ENCODE measurements at places on chromosomes 1 and 21.

DNA sequence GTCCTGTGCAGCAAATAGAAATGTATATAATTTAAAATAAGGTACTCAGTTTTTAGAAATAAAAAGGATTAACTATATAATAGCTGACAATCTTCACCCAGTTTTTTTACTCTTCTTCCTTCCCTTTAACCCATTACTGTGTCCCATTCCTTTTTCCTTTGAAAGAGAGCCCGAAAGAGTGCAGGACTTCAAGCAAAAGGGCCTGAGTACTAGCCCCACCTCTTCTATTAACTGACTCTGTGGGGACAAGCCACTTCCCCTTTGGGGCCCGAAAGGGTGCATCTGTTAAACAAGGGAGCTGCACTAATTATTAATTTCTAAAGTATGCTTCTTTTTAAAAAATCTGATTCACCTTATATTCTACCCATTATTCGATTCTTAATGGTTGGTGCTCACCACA is 3.3 kb downstream of the USP24 start:
- DNase-seq: no peak

- no peak for DNase-seq
Measured at GRCh38 chr1:90902672-90903071, 119.2 kb downstream of the ZNF644 start.

DNA sequence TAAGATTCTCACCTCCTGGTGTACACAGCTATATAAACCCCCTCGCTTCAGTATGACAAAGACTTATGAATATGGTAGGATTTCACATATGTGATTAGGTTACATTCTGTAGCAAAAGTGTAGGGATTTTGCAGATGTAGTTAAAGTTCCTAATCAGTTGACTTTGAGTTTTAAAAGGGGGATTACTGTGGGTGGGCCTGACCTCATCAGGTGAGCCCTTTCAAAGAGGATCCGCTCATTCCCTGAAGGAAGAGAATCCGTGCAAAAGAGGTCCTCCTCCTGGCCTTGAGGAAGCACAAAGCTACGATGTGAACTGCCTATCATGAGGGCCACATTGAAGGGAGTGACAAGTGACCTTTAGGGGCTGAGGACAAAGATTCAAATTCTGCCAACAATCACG is 30.6 kb upstream of the KAZN start:
- DNase-seq: no peak

- DNase-seq: no peak
Measured at GRCh38 chr1:36134031-36134430, 9.0 kb upstream of the COL8A2 start.

GRCh38 chr1:156421062-156421938 is 52.3 kb downstream of the RHBG start:
- peak; percentile 39 for DNase-seq

DNA sequence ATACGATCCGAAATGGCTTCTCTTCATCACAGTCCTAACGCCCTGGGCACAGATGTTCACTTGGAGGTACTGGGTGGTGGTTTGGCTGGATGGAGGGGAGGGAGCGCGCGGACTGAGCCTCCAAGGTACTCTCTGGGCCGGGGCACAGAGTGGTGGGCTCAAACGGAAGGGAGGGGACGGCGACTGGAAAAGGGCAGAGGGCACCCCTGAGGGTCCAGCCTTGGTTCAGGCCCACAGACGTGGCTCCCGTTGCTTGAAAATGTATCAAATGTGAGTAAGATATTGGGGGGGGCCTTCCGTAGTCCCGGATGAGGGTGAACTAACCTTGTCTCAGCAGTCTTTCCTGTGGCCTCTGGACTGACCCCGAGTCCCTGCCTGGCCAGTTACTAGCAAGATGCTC is 463 bp downstream of the IL12RB2 start:
- DNase-seq: no peak

DNA sequence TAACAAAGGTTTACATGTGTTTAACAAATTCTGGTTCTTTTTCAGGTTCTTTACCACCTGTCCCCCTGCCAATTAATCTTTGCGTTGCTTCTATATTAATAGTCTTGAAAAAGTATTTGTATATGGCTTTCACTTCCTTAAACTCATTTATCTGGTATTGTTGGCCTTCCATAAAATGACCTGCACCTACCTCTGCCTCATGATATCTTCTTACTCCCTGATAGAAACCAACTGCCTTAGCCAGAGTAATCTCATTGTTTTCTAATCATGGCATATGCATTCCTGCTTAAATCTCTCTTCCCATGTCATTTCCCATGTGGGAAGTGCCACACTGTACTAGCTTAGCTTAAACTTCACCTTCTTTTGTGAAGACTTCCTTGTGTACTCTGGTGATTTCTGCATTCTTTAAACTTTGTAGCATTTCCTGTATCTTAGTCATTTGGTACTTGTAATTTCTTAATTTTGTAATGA is 8.7 kb downstream of the SMG7 start:
- DNase-seq: no peak

- DNase-seq: no peak
Measured at GRCh38 chr1:115329965-115330364, 8.1 kb downstream of the NGF start.

GRCh38 chr1:113780374-113781146 is 21.3 kb upstream of the PHTF1 start:
- DNase-seq: no peak

DNA sequence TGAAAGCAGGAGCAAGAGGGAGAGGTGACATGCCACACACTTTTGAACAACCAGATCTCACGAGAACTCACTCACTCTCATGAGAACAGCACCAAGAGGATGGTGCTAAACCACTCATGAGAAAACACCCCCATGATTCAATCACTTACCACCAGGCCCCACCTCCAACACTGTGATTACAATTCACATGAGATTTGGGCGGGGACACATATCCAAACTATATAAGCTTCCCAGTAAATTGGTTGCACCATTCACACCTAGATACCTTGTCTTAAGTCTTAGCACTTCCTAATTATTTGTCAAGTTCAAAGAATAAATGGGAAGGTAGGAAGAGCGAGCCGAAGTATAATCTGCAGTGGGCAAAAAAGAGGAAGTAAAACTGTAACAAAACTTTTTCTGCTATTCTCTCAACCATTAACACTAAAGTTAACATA is 34.3 kb downstream of the AMY1C start:
- no peak for DNase-seq

DNA sequence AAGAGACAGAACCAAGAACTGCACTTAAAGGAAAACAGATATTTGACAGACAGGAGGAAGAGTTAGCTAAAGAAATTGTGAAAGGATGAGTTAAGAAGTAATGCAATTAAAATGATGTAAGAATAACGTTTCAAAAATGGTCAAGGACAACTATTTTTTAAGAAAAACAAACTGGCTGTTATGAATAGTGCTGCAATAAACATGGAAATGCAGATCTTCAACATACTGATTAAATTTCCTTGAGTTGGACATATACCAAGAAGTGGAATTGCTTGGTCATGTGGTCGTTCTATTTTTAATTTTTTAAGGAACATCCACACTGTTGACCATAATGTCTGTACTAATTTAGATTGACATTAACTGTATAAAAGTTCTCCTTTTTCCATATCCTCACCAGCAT is 23.1 kb upstream of the PHTF1 start:
- DNase-seq: no peak
